ENCODE measurements at places on chromosomes 2 and 18. TPM values are rescaled to one million over a fixed set of nuclear protein-coding genes. Genes with fewer than 3 reads are reported as not detected.

BOLL gene
- total RNA-seq, result not detected

STK39 gene
- total RNA-seq, result 14.7 TPM

CDCA7 gene
- 7.7 TPM for total RNA-seq

CHRND gene
- total RNA-seq, result not detected

TP53I3 gene
- 23.9 TPM for total RNA-seq

NTSR2 gene
- total RNA-seq, result not detected

ANKRD62 gene
- not detected for total RNA-seq

NCKAP5 gene
- 0.37 TPM for total RNA-seq

SDC1 gene
- 20.3 TPM for total RNA-seq

All from subcutaneous preadipocyte (primary cell).